ENCODE measurements at places on chromosomes 13 and 19. TPM values are rescaled to one million over a fixed set of nuclear protein-coding genes. Genes with fewer than 3 reads are reported as not detected.

DNA sequence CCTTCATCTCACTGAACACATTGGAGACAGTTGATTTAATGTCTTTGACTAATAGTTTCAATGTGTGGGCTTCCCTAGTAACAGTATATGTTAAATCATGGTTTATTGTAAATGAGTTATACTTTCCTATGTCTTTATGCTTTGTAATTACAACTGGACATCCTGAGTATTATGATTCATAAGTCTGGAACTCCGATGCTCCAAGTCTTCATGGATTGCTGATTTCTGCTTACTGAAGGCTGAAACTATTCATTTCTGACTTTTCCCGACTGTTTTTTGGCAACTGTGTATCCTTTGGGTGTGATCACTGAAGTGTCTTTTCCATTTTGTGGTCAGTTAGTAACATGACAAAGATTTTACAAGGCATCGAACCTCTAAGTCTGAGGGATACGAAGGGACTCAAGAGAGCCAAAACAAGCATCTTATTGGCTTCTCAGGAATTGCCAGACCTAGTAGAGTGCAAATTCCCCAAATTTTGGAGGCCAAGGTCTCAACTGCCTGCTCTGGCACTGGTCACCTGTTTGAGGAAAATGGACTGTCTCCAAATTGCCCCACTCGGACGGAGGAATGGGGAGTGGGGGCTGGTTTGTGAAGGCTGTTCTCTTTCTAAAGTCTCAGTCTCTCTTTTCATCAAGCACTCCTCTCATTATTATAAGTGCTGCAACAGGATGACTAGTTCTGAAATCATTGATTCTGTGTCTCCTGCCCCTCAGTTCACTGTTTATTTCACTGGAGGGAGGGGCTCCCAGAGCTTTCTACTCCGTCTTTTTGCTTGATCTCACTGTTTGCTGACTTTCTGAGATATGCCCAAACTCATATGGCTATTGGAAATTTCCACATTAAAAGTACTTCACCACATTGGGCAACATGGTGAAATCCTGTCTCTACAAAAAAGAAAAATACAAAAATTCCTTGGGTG is 20.2 kb upstream of the CD70 start:
- no peak for DNase-seq

Gene TNNI3
- not detected for total RNA-seq

Gene CYP2A6
- not detected for total RNA-seq

- DNase-seq = no peak
Observed at GRCh38 chr13:48629277-48629676, 24.5 kb upstream of the CYSLTR2 start.

- no peak for DNase-seq
Observed at GRCh38 chr13:98761126-98761985, 8.9 kb upstream of the SLC15A1 start.

Gene CGB8
- not detected for total RNA-seq

DNA sequence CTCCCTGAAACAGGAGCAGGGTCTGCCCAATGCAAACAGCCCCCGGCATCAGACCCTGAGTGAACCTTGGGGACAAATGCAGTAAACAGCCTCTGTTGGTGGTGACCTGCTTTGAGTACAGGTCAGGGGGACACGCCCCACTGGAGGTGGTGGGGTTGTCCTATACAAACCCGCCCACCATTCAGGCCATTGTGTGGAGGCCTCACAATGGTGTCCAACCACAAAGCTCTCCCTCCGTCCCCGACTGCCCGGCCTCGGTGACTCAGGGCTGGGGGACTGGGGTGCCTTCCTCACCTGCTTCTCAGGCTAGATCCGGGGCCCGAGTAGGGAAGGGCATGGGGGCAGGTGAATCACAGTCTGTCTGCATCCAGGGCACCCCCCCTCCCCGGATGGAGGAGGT is 1.5 kb downstream of the MUC16 start:
- DNase-seq = no peak

GRCh38 chr19:31285744-31286143 is 63.5 kb downstream of the TSHZ3 start:
- no peak for DNase-seq

- DNase-seq = no peak
Observed at GRCh38 chr19:5345895-5346386, 5.3 kb upstream of the PTPRS start.
